Activated naive CD4-positive, alpha-beta T cell treated with Interleukin-2 at 50 U/mL for 16 hours (primary cell): ENCODE measurements at places on chromosomes 7 and 10.
A peak's percentile ranks its signal among the peaks of the same experiment; 100 is the strongest.

DNA sequence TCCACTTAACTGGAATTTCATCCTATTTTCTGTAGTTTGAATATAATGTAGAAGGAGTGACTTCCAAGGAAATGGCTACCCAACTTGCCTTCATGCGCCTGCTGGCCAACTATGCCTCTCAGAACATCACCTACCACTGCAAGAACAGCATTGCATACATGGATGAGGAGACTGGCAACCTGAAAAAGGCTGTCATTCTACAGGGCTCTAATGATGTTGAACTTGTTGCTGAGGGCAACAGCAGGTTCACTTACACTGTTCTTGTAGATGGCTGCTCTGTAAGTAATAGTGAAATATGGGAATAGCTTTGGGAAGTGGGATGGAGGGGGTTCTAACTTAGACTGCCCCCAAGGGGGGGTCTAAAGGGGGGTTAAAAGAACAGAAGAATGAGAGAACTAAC is 34.5 kb downstream of the COL1A2 start:
- no peak for DNase-seq

DNA sequence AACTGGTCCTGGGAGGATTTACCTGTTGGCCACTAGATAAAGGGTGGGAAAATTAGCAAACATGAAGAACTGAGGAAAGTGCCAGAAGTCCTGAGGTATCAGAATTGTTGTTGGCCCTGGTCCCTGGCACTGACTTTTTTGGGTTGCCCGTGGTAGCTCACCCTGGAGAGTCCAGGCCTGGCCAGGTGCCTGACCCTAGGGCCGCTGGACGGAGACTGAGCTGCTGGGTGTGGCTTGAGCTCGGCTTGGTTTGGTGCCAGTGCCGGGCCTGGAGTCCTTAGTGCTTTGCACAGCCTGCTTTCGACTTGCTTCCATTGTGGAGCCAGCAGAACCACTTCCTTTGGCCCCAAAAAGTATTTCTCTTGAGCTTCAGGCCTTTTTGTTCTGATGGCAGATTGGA is 12.9 kb downstream of the MDH2 start:
- DNase-seq = no peak

GRCh38 chr10:77391605-77392235 is 245.9 kb downstream of the KCNMA1 start:
- no peak for DNase-seq

- peak; percentile 64 for DNase-seq
These were observed 23.6 kb upstream of the PFKP start for GRCh38 chr10:3043512-3044368.
